ELF-1 (cell line): ENCODE measurements at places on chromosomes 5 and 9.

DNA sequence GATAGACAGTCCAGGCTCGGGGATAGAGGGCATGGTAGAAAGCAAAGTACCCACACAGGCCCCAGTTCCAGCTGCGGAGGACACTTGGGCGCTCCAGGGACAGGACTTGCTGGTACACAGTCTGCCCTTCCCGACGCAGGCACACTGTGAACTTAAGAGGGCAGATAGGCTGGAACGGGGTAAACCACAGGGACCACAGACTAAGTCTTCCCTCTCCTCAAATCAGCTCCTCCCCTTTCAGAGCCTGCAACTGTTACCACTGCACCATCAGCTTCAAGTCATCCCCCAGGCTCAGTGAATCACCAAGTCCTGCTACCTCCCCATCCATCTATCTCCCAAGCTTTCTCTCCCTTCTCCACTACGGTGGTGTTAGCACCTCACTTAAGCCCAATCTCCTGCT, 7.3 kb downstream of the GBA2 start:
- DNase-seq, result no peak

- DNase-seq, result no peak
Observed at GRCh38 chr9:76013809-76014208, 123.3 kb downstream of the PCSK5 start.

DNA sequence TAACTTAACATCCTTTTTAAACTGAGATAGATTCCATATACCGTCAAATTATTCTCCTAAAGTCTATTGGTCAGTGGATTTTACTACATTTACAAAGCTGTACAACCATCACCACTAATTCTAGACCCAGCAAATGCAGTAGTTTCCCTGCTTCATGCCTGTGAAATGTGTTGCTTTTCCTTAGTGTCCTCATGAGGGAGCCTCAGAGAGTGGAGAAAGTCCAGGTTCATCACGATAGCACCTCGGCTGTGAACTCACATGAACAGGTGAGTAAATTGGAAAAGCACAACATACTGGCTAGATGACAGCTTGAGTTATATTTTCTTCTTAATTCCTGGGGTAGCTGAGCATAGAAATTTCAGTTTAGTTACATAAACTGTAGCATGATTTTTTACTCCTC, 653.7 kb downstream of the MTRR start:
- no peak for DNase-seq

- no peak for DNase-seq
Observed at GRCh38 chr9:128152133-128153059, 3.1 kb downstream of the LCN2 start.

- DNase-seq, result no peak
Observed at GRCh38 chr5:108312258-108312657, 69.6 kb downstream of the FBXL17 start.
